ENCODE measurements at places on chromosomes 6 and 20.
A peak's percentile ranks its signal among the peaks of the same experiment; 100 is the strongest.

DNA sequence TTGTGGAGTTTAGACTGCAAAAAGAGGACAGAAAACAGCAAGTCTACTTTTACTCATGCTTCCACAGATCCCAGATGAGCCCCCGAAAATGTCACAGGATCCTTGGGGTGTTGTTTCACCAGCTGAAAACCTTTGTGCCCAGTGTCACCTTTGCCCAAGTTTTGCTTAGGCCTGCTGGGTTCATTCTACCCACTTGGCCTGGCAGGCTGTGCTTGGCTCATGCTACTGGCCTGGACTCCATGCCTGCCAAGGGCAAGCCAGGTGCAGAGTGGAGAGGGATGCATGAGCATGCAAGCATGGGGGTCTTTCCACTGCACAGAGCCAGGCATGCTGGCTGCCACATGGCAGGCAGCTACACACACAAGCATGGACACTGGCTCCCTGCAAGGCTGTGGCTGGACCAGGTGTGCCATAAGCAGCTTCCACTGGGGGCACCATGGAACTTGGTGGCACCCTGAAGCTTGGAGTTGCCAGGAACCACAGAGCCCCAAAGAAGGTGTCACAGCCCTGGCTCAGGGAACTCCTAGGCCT, 1082.0 kb downstream of the KHDRBS2 start:
- DNase-seq, result no peak

DNA sequence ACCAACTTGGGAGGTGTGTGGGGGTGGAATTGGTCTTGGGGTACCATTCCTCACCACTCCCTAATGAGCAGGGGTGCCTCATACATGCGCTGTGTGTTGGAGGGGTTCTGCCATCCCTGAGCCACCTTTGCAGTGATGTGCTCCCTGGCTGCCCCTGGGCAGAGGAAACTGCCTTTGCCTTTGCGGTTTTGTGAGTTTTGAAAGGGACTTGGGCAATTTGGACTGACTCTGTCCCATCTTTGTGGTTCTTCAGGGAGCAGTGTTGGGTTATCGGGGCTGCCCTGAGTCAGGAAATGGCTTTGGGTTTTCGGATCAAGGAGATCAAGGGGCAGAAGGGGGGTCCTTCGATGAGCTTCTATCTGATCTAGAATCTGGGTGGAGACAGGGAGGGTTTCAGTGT, 3.9 kb upstream of the PHACTR3 start:
- DNase-seq, result no peak

DNA sequence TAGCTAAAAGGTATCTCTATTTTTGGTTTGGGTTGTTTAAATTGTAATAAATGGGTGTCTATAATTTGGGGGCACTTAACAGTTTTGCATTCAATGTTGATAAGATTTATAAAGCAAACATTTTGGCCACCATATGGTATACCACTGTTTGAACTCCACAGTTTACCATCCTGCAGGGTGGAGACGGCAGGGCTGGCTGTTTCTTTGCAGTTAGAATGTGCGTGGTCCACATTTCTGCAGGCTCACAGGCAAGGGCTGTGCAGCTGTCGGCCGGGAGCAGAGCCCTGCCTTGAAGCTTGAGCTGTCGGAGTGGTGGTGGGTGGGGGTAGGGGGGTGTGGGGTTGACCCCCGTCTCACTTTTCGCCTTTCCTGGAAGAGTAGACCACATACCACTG, 135.9 kb downstream of the CDH4 start:
- DNase-seq, result no peak

- no peak for DNase-seq
Measured at GRCh38 chr6:5778317-5778857, 228.3 kb downstream of the NRN1 start.

DNA sequence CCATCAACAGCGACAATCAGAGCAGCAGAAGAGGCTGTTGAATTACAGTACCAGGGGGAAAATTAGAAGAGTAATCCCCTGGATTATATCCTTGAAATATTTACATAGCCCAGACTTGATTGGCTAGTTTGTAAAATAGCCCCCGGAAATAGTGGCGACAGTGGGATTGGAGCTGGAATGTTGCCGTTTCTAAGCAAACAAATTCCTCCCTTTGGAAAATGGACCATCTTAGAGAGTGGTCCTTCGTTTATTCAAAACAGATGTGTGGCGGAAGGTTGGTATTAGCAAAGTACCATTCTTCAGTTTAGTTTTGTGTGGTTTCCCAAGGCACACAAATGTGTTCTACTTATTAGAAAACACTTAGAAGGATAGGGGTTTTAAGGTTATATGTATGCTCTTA, 4.5 kb upstream of the EPB41L2 start:
- DNase-seq, result no peak

DNA sequence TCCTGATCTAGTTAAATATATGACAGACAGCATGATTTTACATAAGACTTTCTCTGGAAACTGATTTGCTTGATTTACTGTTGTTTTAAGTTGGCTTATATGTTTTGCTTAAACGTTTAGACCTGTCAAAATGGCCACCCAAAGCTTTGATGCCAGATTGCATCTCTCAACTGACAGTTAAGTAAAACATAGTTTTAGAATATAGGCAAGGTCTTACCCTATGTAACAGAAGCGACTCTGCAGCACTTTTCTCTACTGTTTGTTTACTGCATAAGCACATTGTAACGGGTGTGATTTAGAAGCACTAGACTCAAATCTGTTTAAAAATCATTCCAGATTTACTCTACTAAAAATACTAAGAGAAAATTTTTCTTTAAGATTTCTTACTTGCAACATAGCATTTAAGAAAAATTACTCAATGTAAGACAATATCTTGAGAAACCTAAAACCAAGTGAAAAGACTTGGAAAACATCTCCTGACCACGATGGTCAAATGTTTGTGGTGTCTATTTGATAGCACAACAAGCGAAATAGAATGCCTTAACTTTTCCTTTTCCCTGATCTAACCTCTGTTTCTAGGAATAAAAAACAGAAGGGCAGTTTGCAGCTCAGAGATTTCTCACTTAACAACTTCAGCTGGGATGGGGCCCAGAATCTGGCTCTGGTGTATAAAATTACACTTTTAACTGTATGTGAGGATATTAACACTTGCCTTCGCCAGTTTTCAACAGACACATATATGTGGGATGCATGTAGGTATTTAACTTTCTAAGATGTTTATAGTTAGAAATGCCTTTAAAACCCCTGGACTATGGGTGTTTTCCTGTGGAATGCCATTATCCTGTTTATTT, 47.4 kb downstream of the AIG1 start:
- DNase-seq, result no peak

- DNase-seq, result no peak
Measured at GRCh38 chr20:24461848-24462247, 7.6 kb upstream of the SYNDIG1 start.

GRCh38 chr6:87376643-87377042, 31.1 kb upstream of the CFAP206 start:
- DNase-seq, result no peak

GRCh38 chr20:29079769-29080690, 2177.4 kb upstream of the DEFB115 start:
- DNase-seq, result no peak

GRCh38 chr6:170028629-170029345, 262.1 kb downstream of the DLL1 start:
- DNase-seq, result no peak

DNA sequence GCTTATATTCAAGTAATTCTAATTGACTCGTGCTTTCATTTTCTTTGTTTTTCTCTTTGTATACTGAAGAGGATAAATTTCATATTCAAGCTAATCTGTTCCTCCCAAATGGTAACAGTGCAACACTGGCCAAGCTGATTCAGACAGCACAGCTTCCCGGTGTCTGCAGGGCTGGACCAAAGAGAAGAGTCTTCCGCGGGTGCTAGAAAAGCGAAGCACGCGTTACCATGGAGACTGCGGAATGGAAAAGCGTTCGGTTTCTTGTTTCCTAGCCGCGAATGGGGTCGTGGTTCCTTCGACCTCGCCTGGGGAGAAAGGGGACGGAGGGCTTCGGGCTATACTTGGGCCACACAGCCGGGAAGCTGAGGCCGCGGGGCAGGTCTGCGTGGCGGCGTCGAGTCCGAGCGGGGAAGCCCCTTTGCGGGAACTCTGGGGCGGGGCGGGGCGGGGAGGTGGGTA, 6.2 kb upstream of the ZNF311 start:
- no peak for DNase-seq

DNA sequence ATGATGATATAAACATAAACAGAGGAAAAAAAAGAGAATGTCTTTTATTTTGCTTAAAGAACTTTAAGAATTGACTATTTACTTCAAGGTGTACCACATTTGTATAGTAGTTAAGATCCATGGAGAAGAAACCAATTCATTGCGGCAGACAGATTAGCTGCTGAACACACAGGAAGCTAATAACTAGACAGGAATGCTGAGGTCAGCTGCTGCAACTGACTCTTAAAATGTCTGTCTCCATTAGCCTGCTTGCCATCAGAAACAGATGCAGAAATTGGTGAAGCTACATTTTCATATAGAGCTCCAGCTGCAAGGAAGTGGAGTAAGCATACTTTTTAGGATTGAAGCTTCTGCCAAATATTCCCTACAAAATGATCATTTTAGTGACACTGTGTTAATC, 939.5 kb downstream of the EPHA7 start:
- DNase-seq, result no peak

- DNase-seq, result no peak
Measured at GRCh38 chr6:160221423-160221822, 37.2 kb downstream of the SLC22A2 start.

- DNase-seq, result no peak
Measured at GRCh38 chr20:62105592-62105991, 16.7 kb upstream of the LSM14B start.

DNA sequence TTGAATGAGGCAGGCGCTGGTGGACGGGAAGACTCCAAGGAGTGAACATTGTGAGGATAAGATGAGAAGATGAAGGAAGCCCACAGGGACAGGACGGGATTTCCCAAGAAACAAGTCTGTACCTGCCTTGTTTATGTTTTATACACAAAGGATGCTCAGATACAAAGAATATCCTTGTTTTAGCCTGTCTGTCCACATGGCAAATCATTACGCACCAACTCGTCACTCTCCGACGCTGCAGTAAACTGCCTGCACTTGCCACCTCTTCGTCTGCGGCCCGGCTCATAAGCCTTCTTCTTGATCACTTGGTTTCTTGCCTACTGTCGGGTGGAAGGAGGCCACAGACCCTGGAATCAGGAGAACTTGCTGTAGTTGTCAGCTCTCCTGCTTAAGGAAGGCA, 85.4 kb downstream of the CD83 start:
- no peak for DNase-seq

- no peak for DNase-seq
Measured at GRCh38 chr6:135465903-135466302, 31.6 kb downstream of the AHI1 start.

GRCh38 chr6:3334555-3334954, 75.8 kb downstream of the PSMG4 start:
- DNase-seq, result no peak

- DNase-seq, result no peak
Measured at GRCh38 chr6:159311618-159312017, 142.4 kb downstream of the FNDC1 start.

DNA sequence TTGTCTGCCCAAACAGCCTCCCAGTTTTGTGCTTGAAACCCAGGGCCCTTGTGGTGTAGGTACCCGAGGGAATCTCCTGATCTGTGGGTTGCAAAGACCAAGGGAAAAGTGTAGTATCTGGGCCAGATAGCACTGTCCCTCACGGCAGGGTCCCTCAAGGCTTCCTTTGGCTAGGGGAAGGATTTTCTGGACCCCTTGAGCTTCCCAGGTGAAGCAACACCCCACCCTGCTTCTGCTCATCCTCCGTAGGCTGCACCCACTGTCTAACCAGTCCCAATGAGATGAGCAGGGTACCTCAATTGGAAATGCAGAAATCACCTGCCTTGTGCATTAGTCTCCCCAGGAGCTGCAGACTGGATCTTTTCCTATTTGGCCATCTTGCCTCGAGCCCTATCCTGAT, 791.8 kb upstream of the MANEA start:
- DNase-seq, result no peak

- no peak for DNase-seq
Measured at GRCh38 chr20:32416206-32416605, 58.1 kb downstream of the ASXL1 start.

GRCh38 chr20:3203315-3204123, 963 bp downstream of the DDRGK1 start:
- DNase-seq, result peak; percentile 26

DNA sequence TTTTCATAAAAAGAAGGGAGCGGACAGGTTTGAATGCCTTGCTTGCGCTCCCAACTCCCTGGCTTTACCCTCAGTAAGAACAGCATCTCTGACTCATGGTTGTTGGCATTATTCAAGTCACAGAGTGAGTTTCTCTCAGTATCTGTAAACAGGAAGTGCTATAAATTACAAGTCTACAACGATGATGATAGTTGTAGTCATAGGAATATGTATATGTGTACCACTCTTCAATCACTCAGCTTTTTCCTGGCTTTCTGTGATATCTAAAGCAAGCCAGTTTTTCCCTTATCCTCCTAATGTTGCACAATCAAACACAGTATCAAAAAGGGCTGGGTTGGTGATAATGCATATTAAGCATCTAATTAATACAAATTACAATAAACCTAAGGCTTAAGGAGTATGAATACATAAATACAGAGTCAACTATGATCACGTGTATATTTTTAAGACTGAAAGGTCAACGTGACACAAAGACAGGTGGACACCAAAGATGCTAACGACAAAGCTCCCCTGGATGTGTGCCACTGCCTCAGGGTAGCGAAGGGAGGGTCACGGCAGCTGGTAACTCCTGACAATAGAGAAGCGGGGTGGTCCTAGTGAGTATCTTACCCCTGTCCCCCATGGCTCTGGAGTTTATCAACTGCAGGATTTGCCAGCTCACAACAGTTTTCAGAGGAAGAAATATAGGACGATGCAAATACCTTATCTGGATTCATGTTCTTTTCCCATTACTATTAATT, 202.8 kb downstream of the BTBD9 start:
- peak; percentile 58 for DNase-seq

DNA sequence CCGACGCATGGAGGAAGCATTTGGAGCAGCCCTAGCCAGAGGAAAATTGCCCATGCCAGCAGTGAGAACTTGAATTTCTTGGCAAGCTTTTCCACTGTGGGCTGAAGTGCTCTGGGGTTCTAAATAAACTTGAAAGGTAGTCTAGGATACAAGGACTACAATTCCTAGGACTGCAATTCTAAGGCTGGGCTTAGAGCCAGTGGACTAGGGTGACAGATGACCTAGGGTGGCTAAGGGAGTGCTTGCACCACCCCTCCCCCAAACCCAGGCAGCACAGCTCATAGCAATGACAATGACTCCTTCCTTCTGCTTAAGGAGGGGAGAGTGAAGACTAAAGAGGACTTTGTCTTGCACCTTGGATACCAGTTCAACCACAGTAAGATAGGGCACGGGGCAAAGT, 122.3 kb downstream of the THBS2 start:
- DNase-seq, result no peak

DNA sequence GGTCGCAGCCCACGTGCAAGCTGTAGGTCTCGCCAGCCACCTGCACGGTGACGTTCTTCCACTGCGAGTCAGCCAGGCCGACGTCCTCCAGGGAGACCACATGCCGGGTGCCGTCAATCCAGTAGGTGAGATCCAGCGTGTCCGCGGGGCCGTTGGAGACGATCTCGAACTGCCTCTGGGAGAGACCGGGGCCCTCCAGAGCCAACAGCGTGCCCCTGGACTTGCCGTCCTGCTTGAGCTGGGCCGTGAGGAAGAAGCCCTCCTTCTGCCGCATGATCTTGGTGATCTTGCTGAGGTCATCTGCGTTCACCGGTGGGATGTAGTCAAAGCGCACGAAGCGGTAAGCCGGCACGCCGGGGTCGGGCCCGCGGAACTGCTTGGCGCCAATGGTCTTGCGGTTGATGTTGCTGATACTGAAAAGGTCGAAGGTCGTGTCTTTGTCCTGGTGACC, 5.1 kb downstream of the THBS2 start:
- DNase-seq, result no peak

- no peak for DNase-seq
Measured at GRCh38 chr6:25219917-25220278, 59.3 kb upstream of the CARMIL1 start.
